Esophagus muscularis mucosa (tissue), 4 donors: ENCODE measurements at places on chromosomes 6 and 20. TPM values are rescaled to one million over a fixed set of nuclear protein-coding genes. Genes with fewer than 3 reads are reported as not detected.
A peak's percentile ranks its signal among the peaks of the same experiment; 100 is the strongest.

GRCh38 chr6:41199552-41200246 lies 1.2 kb downstream of the TREML2 start:
- H3K36me3 ChIP-seq, result no peaks in the 10 kb centered on the region
- peaks cover 17% of the 10 kb centered on the region for H3K27me3 ChIP-seq
- peak; percentile 89 for DNase-seq
- H3K4me3 ChIP-seq, result no peak overlapping the region
- no peaks in the 10 kb centered on the region for H3K4me1 ChIP-seq

- peaks cover 43% of the 10 kb centered on the region for H3K27me3 ChIP-seq
- no peaks in the 10 kb centered on the region for H3K4me1 ChIP-seq
- DNase-seq, result no peak
- H3K36me3 ChIP-seq, result no peaks in the 10 kb centered on the region
Observed at GRCh38 chr6:34018026-34018425, 127.9 kb downstream of the GRM4 start.

Gene BTNL2
- total RNA-seq, result not detected

- H3K27ac ChIP-seq, result no peak overlapping the region
- H3K27me3 ChIP-seq, result no peaks in the 10 kb centered on the region
Observed at GRCh38 chr6:14828201-14828611, 417.7 kb upstream of the JARID2 start.

Gene TRIM31
- not detected for total RNA-seq

Gene CLDN20
- not detected for total RNA-seq

DNA sequence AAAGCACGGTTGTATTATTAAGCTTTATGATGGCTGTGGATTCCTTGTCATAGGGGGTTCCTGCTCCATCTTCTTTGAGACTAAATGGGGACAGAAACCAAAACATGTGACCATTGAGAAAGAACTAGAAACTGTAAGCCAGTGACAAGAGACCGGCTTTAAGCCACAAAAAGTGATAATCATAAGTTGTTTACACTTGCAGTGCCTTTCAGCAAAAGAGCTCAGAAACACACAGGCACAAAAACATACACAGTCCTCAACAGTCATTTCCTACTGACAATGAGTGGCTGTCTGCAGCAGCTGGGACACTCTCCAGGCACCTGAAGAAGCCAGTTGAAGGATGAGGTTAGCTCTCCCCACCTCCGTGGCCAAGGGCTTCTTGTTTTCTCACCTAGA lies 20.0 kb upstream of the UBE2J1 start:
- peak overlapping the region; percentile 4 for H3K27ac ChIP-seq
- H3K36me3 ChIP-seq, result no peaks in the 10 kb centered on the region
- DNase-seq, result no peak

GRCh38 chr6:70520575-70520974 lies 46.2 kb upstream of the SDHAF4 start:
- no peaks in the 10 kb centered on the region for H3K27me3 ChIP-seq
- no peak overlapping the region for H3K27ac ChIP-seq

GRCh38 chr20:10806539-10806938 lies 132.7 kb upstream of the JAG1 start:
- H3K27ac ChIP-seq, result no peak overlapping the region
- H3K27me3 ChIP-seq, result no peaks in the 10 kb centered on the region
- peaks cover 17% of the 10 kb centered on the region for H3K4me1 ChIP-seq
- H3K36me3 ChIP-seq, result no peaks in the 10 kb centered on the region
- H3K4me3 ChIP-seq, result no peak overlapping the region
- peak; percentile 31 for DNase-seq

- H3K27ac ChIP-seq, result no peak overlapping the region
- no peaks in the 10 kb centered on the region for H3K27me3 ChIP-seq
- no peak overlapping the region for H3K4me3 ChIP-seq
- H3K36me3 ChIP-seq, result no peaks in the 10 kb centered on the region
Observed at GRCh38 chr6:16437095-16437494, 198.7 kb downstream of the GMPR start.

- H3K27ac ChIP-seq, result no peak overlapping the region
- no peak overlapping the region for H3K4me3 ChIP-seq
- H3K4me1 ChIP-seq, result no peaks in the 10 kb centered on the region
- H3K36me3 ChIP-seq, result no peaks in the 10 kb centered on the region
- no peaks in the 10 kb centered on the region for H3K27me3 ChIP-seq
Observed at GRCh38 chr6:106377061-106377540, 16.6 kb downstream of the CRYBG1 start.

DNA sequence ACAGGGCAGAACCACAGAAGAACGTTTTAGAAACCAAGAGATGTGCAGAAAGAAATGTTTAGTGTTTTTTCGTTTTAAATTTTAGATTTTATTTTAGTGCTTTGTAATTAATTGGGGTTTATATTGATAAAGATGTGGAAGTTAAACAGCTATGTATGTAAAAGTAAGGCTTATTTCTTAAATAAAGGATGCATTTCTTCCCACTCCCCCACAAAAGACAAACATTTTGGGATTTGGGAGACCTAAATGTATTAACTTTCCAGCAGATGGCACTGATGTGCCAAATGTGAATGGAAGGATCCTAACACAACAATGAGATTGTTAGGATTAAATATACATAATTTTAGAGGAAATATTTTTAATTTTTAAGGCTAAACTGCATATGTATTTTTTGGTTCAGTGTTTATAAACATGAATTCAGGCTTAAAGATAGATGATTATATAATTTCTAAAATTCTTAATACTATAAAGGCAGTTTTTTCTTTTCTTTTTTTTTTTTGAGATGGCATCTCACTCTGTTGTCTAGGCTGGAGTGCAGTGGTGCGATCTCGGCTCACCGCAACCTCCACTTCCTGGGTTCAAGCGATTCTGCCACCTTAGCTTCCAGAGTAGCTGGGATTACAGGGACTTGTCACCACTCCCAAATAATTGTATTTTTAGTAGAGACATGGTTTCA lies 12.0 kb downstream of the PFDN4 start:
- H3K27ac ChIP-seq, result no peak overlapping the region
- peaks cover 12% of the 10 kb centered on the region for H3K36me3 ChIP-seq
- DNase-seq, result no peak
- H3K27me3 ChIP-seq, result no peaks in the 10 kb centered on the region
- no peak overlapping the region for H3K4me3 ChIP-seq
